Smooth muscle cell of the brain vasculature (primary cell): ENCODE measurements at places on chromosomes 1 and 21.

- DNase-seq = no peak
Measured at GRCh38 chr1:2206813-2207487, 12.4 kb upstream of the FAAP20 start.

DNA sequence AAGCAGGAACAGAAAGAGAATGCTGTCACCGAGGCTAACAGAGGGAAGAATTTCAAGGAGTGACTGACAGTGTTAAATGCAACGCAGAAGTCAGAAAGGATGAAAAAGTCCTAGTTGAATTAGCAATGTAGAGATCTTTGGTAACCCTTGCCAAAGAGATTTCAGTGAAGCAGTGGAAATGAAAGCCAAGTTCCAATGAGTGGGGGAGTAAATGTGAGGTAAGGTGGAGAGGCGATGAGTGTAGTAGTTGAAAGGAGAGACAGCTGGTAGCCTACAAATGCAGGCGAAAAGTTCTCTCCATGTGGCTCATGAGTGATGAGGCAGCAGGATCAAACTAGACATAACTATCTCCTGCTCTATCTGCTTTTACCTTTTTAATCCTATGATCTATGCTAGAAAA lies 74.6 kb upstream of the IPO9 start:
- no peak for DNase-seq

DNA sequence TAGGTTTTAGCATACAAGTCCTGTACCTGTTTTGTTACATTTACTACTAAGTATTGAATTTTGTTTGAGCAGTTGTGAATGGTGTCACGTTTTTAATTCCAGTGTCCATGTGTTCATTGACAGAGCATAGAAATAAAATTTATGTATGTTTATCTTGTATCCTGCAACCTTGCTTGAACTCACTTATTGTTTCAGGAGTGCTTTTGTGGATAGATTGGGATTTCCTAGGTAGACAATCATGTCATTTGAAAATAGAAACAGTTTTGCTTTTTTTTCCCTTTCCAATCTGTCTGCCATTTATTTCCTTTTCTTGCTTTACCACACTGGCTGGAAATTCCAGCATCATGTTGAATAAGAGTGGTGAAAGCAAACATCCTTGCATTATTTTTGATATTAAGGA lies 15.0 kb upstream of the ABCG1 start:
- DNase-seq = no peak

- no peak for DNase-seq
Measured at GRCh38 chr21:44965251-44966022, 25.6 kb downstream of the SLX9 start.

GRCh38 chr1:191912517-191912916 lies 245.7 kb upstream of the RGS18 start:
- no peak for DNase-seq

GRCh38 chr1:54805981-54806381 lies 4.9 kb upstream of the TTC22 start:
- DNase-seq = no peak
